ENCODE measurements at places on chromosomes 4 and X.

- peaks cover 33% of the 10 kb centered on the region for H3K27me3 ChIP-seq
- no peak overlapping the region for H3K27ac ChIP-seq
- peak; percentile 5 for DNase-seq
Observed at GRCh38 chr4:42151568-42152506, 618 bp downstream of the BEND4 start.

- peaks cover 21% of the 10 kb centered on the region for H3K36me3 ChIP-seq
- H3K4me1 ChIP-seq, result peaks cover 7% of the 10 kb centered on the region
- H3K27me3 ChIP-seq, result no peaks in the 10 kb centered on the region
- H3K4me3 ChIP-seq, result no peak overlapping the region
Observed at GRCh38 chr4:24578364-24578763, 6.0 kb downstream of the DHX15 start.

DNA sequence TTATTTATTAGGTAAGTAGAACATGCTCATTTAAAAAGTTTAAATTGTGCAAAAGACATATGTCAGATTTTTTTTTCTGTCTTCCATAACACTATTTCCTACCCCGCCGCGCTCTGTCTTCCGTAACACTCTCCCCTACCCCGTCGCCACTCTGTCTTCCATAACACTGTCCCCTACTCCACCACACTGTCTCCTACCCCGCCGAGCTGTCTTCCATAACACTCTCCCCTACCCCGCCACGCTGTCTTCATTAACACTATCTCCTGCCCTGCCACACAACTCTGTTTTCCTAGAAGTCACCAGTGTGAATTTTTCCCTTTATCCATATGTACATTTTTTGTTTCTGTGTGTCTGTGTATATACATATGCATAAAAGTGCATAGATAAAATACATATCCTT lies 4.4 kb downstream of the MSMO1 start:
- H3K27me3 ChIP-seq, result no peaks in the 10 kb centered on the region
- DNase-seq, result no peak
- H3K4me1 ChIP-seq, result peaks cover 6% of the 10 kb centered on the region
- H3K36me3 ChIP-seq, result peaks cover 15% of the 10 kb centered on the region
- no peak overlapping the region for H3K27ac ChIP-seq

DNA sequence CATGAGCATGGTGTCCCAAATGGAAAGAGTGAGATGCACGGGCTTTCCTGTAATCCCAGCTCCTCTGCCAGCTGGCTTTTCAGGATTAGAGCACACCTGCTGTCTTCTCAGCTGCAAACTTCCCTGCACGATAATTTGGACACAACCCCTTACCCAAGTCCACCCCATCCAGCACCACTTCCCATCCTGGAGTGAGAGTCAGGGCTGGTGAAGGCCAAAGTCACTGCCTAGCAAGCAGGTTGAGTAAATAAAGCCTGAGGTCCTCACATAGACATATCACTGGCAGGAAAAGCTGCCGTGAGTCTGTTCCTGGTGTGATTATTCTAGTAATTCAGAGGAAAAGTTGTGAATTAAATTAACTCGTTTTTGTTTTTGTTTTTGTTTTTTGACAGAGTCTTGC lies 113.9 kb upstream of the MBNL3 start:
- no peaks in the 10 kb centered on the region for H3K4me1 ChIP-seq
- H3K27ac ChIP-seq, result no peak overlapping the region
- no peak for DNase-seq
- no peak overlapping the region for H3K4me3 ChIP-seq

GRCh38 chr4:77917075-77917474 lies 54.4 kb downstream of the MRPL1 start:
- no peak overlapping the region for H3K27ac ChIP-seq
- H3K4me1 ChIP-seq, result peaks cover under 1% of the 10 kb centered on the region
- no peak overlapping the region for H3K4me3 ChIP-seq
- DNase-seq, result no peak
- H3K36me3 ChIP-seq, result no peaks in the 10 kb centered on the region

DNA sequence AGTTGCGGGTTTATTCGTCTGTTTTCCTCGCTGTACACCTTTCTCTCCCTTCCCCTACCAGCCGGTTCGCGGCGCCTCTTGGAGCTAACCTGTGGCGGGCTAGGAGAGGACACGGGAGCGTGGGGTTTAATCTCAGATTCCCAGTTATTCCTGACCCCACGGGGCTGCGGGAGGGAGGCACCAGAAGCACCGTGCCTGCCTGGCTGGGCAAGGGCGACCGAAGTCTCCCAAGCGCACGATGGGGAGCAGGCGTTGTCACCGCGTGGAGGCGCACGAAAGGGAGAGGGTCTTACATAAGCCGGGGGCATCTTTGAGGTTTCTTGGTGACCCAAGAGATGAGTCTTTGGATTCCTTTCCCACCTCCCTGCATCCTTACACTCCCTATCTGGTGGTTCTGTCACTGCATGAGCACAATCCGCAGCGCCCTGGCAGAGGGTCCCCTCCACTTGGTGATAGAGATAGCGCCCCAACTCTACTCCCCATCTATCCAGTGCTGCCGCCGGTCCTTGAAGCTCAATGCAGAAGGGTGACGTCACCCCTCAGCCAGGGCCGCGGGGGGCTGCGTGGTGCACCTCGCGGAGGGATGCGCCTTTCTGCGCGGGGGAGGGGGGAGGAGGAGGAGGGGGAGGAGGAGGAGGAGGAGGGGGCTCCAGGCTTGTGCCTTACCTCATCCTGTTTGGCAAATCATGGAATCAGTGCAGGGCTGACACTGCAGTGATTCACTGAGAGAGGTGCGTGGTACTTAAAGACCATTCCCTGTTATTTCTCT lies 793 bp downstream of the TSPAN7 start:
- H3K4me1 ChIP-seq, result peaks cover 4% of the 10 kb centered on the region
- no peak overlapping the region for H3K27ac ChIP-seq
- peaks cover 3% of the 10 kb centered on the region for H3K27me3 ChIP-seq
- no peak overlapping the region for H3K4me3 ChIP-seq

DNA sequence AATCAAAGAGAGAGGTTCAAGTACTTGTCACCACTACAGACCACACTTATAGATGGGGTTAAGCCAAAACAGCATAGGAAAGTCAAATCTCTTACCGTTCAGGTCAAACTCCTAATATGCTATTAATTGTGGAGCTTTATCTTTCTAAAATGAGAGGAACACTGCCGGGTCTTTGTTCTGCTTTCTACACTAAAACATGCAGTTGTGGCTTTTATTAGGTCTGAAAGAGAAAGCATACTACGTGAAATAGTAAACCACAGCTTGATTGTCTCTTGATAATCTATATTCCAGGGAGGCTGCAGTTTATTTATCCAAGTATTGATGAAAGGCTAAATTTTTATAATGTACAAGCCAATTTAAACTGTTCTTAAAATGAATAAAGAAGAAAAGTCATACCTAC lies 12.3 kb upstream of the INPP4B start:
- no peak overlapping the region for H3K4me3 ChIP-seq
- no peak for DNase-seq
- H3K4me1 ChIP-seq, result no peaks in the 10 kb centered on the region
- no peaks in the 10 kb centered on the region for H3K36me3 ChIP-seq
- no peak overlapping the region for H3K27ac ChIP-seq
- no peaks in the 10 kb centered on the region for H3K27me3 ChIP-seq

DNA sequence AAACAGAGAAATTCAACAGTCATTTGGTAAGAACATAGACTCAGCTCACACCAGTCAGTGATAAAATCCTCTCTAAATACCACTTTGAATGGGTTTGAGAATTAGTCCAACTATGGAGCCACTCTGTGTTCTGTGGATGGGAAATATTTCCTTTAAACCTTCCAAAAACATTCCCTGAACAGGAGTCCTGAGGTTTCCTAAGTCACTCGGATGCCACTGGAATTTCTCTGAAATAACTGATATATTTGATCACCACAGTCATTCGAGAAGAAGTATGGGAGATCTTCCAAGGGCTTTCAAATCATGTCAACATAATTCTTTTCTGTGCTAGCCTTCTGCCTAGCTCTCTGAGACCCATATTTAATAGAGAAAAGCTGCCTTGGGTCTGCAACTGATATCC lies 958.6 kb downstream of the STIM2 start:
- H3K4me1 ChIP-seq, result no peaks in the 10 kb centered on the region
- H3K27ac ChIP-seq, result no peak overlapping the region
- no peaks in the 10 kb centered on the region for H3K36me3 ChIP-seq
- no peak overlapping the region for H3K4me3 ChIP-seq

DNA sequence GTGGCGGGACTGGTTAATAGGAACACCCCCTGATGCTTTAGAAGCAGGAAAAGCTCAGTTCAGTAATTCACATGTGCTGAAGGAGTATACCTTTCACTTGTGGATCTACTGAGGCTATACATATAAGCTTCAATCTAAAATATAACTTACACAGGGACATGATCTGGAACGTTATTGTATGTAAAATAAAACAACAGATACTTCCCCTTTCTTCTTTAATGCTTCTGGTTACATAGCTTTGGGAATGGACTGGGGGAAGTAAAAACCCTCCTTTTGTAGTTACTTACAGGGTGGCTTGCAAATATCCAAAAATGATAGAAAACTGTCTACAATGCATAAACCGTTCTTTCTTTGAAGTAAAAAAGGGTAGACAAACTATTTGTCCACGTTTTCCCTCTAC lies 1.9 kb downstream of the FGG start:
- H3K4me3 ChIP-seq, result no peak overlapping the region
- no peaks in the 10 kb centered on the region for H3K4me1 ChIP-seq
- H3K27me3 ChIP-seq, result no peaks in the 10 kb centered on the region

DNA sequence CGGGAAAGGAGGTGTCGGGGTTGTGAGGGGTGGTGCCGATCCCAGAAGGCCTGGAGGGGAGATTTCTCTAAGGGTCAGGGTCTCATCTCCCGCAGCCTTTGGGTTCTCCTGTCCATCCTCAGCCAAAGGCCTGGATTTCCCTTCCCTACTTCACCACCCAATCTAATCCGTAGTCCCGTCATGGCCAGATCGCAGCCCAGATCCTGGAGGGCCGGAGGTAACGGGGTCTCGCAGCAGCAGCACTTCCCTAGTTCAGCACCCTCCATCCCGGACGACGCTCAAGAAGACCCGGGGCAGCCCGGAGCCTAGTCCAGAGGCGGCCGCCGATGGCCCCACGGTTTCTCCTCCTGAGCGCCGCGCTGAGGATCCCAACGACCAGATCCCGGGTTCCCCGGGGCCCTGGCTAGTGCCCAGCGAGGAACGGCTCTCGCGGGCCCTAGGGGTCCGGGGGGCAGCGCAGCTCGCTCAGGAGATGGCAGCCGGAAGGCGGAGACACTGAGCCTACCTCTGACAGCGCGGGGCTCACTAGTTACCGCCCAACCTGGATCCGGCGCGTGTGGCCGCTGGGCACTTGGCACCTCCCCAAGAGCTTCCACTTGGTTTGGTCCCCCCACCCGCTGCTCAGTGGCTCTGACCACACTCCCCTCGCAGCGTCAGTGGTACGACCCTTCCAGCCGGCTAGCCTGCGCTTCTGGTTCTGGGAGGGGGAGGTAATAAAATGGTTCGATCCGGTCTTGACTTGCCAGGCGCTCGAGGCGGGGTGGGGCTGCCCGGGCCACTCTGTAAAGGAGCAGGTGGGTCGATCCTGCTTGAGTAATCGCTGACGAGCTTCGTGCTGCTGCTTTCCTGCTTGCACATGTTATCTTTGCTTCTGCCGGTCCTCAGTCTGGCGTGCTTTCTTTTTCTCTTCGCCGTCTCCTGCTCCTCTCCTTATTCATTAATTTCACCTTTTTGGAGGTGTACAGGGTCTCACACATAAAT lies 3.6 kb downstream of the MAGIX start:
- no peaks in the 10 kb centered on the region for H3K27me3 ChIP-seq
- H3K36me3 ChIP-seq, result no peaks in the 10 kb centered on the region
- H3K4me3 ChIP-seq, result no peak overlapping the region
- peaks cover 13% of the 10 kb centered on the region for H3K4me1 ChIP-seq

DNA sequence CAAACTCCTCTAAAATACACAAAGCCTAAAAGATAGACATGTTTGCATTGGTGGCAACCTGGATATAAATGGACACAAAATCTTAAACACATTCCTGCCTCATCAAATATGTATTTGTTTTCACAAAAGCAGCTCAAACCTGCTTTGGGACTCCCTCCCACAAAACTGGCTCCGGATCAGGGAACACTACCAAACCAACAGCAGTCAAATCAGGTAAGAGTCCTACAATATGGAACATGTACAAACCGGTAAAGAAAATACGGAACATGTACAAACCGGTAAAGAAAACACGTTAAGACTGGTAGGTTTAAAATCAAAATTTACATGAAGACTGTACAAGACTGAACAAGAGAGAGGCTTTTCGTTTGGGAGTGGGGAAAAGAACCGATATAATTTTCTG lies 4.3 kb downstream of the AMTN start:
- no peak for DNase-seq
- H3K4me3 ChIP-seq, result no peak overlapping the region
- no peaks in the 10 kb centered on the region for H3K4me1 ChIP-seq
- H3K27me3 ChIP-seq, result no peaks in the 10 kb centered on the region

GRCh38 chr4:132865458-132865857 lies 283.6 kb upstream of the PCDH10 start:
- H3K27ac ChIP-seq, result no peak overlapping the region
- no peaks in the 10 kb centered on the region for H3K36me3 ChIP-seq

GRCh38 chr4:93475730-93476129 lies 352.8 kb upstream of the ATOH1 start:
- no peaks in the 10 kb centered on the region for H3K36me3 ChIP-seq
- H3K4me3 ChIP-seq, result no peak overlapping the region
- no peaks in the 10 kb centered on the region for H3K4me1 ChIP-seq
- DNase-seq, result no peak
- H3K27ac ChIP-seq, result no peak overlapping the region

DNA sequence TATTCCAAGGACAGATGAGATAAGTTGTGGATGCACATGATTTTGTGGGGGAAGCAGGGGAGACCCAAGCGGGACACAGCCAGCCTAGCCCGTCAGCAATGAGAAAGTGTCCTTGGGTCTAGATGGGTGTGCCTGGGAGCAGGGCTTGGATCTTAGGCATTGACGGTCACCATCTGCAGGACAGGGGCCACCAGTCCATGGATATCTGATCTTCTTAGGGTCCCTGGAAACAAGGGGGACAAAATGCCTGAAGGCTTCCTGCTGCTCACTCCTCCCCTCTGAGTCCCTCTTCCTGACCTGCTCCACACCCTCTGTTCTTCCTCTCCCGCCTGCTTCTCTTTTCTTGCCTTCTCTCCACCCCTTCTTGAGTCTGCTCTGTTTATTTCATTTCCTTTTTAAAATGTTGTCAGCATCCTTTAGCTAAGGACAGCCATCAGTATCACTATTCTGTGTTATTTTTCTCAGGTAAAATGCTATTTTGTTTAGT lies 298.4 kb downstream of the RAPGEF2 start:
- H3K36me3 ChIP-seq, result no peaks in the 10 kb centered on the region
- H3K4me1 ChIP-seq, result peaks cover 9% of the 10 kb centered on the region
- DNase-seq, result no peak
- no peak overlapping the region for H3K27ac ChIP-seq
- H3K27me3 ChIP-seq, result no peaks in the 10 kb centered on the region

- no peak for DNase-seq
- H3K36me3 ChIP-seq, result no peaks in the 10 kb centered on the region
- no peaks in the 10 kb centered on the region for H3K4me1 ChIP-seq
- H3K27me3 ChIP-seq, result no peaks in the 10 kb centered on the region
Observed at GRCh38 chr4:16377887-16378286, 151.6 kb upstream of the TAPT1 start.

GRCh38 chr4:31667686-31668085 lies 947.5 kb downstream of the PCDH7 start:
- H3K27me3 ChIP-seq, result no peaks in the 10 kb centered on the region
- no peaks in the 10 kb centered on the region for H3K4me1 ChIP-seq
- H3K4me3 ChIP-seq, result no peak overlapping the region
- no peak for DNase-seq
- H3K36me3 ChIP-seq, result no peaks in the 10 kb centered on the region
